ENCODE measurements at places on chromosomes 3 and 15.

DNA sequence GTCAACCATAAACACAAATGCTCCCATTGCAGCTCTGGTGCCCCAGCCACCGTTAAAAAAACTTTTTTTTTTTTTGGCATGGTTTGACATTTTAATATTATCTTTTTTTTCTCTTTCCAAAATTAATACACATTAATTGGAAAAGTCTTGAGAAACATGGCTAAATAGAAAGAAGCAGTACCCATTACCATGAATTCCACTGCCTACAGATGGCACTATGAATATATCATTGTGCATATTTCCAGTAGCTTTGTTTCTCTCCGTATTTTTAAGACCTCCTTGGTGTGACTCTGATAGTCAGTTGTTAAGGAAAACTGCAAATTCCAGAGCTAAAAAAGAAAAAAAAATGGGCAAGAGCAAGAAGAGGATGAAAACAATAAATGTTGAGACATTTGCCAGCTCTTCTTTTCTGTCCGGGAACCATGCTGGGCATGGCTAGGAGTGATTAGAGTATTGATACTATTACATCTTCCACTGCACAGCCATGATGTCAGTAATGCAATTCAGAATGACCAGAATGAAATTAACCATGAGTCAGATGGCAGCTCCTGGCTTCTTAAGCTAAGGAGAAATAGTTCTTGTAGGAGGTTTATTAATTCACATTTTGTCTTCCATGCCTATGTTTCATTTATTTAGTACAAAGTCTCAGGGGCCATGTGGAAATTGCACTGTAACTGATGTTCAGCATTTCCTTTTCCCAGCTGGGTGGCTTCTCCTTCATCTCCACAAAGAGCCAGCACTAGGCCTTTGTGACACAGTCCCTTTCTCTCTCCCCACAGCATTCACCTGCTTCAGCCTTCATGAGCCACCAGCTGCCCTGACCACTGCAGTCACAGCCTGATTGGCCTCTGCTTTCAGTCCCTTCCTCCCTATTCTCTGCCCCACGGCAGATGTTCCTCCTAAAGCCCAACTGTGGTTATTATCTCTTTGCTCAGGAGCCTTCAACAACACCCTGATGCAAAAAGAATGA lies 31.8 kb downstream of the SLC7A14 start:
- no peak for DNase-seq

DNA sequence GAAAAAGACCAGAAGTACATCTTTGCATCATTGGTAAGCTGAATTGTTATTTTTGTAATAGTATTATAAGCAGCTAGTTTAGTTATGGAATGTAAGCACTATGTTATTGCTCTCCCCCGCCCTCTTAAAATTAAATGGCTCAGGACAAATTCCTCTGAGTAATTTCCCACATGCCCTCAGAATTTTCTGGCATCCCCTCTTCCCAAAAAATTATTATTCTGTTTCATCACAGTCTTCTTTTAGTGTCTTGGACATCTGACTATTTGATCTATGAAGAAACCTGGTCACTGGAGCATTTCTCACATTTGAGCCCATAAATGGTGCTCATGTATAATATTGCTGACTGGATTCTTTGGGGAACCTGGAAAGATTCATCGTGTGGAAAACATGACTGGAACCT lies 68.3 kb downstream of the KLHL25 start:
- DNase-seq = no peak

DNA sequence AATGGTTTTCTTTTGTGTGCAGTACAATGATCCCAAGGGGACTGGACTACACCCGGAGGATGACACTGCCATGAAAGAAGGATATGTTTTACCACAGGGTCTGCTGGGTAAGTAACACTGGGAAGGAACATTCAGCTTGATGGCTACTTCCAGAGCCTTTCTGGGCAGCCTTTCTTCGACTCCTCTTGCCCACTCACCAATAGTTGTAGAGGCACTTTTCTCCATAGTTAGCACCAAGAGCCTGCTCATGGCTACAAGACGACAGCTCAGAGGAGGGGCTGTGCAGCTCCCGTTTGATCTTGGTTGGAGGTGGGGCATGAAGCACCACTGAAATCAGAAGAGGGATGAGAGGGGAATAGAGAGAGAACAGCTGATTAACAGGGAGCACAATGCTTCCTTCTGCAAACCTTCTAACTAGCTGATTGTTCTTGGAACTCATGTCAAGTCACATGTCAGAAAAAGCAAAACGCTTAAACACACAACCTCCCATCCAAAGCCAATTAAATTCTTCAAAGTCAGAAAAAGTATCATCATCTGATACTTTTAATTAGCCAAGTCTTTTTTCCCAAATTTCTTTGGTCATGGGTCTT lies 27.9 kb downstream of the ETV5 start:
- DNase-seq = no peak

GRCh38 chr3:87771337-87772192 lies 287.2 kb downstream of the CGGBP1 start:
- no peak for DNase-seq

- DNase-seq = no peak
Observed at GRCh38 chr3:112605285-112605684, 35.7 kb downstream of the CCDC80 start.

- peak; percentile 88 for DNase-seq
Observed at GRCh38 chr15:70258369-70259027, 160.8 kb upstream of the TLE3 start.

- no peak for DNase-seq
Observed at GRCh38 chr15:65796610-65797078, 4.6 kb upstream of the DENND4A start.

DNA sequence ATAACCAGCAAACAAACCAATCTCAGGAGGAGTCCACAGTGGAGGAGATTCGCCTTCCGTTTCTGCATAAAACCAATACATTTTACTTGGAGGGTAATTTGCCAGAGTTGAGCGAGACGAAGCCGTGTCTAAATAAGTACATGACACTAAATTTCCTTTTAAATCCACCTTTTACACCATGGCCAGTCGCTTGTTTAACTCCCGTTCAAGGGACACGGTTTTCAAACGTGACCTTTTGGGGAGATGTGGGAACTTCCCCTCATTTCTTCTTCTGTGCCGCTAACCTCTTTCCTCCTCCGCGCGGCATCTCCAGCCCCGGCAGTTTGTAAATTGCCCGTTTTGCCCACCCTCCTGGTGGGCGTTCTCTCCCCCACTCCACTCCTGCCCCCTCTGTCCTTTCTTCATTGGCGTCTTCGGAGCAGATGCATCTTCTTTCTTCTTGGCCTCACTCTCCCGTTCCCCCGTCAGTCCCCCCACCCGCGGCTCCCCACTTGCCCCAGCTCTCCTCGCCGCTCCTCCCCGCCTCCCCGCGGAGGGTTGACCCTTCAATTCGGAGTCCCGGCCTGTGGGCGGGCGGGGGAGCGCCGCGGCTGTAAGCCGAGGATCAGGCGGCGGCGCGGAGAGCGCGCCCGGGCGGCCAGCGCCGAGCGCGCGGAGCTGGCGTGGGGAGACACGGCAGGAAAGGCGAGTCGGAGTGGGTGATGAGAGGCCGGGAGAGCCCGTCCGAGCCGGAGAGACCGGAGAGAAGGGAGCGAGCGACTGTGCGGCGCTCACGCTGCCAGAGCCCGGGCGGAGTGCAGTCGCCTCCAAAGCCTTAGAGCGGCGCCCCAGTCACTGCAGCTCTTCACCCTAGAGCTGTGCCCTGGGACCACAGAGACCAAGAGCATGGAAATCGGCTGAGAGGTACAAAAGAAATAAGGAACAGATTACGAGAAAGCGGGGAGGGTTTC lies at the start of gene NLGN1:
TSS of gene NLGN1 (plus strand) at position 584 of the 950 bp plus-strand sequence.
- peak; percentile 6 for DNase-seq

DNA sequence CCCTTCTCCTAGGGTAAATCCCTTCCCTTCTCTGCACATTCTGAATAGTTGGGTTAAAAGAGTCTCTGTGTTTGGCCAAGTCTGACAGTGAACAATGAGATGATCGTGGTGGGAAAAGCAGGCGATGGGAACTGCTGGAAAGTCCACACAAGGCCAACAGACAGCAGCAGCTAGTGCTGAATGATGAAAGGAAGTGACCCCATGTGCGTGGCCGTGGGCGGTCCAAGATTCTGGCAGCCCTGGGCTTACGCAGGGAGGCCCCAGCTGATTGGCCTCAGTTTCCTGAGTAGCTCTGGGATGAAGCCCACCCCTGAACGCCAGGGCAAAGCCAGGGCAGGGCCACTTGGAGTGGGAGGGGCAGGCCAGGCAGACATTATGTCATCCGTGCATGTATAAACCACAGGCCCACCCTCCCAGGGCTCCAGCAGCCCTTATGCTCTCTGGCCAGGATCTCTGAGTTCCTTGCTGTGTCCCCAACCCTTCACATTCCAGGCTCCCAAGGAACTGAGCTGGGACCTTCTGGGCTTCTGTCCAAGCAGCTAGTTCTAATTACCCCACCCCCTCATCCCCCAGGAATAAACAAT lies 57.8 kb downstream of the CDC25A start:
- DNase-seq = no peak

DNA sequence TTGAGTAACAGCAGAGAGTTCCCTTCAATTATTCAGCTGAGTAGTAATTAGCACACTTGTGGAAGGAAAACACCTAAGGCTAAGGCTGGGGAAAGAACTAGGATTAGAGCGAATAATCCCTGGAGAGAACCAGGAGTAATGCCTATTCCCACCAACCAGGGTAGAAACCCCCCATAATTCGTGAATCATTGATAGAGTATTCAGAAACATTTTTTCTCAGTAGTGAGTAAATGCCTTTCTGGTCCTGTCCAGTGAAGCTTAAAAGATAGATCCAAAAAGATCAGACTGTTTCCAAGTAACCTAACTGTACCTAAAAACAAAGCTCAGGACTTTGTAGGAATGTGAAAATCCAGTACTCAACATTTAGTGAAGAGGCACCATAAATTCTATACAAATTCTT lies 71.2 kb downstream of the DGKG start:
- no peak for DNase-seq

GRCh38 chr3:122987231-122987630 lies 40.3 kb downstream of the SEMA5B start:
- no peak for DNase-seq

DNA sequence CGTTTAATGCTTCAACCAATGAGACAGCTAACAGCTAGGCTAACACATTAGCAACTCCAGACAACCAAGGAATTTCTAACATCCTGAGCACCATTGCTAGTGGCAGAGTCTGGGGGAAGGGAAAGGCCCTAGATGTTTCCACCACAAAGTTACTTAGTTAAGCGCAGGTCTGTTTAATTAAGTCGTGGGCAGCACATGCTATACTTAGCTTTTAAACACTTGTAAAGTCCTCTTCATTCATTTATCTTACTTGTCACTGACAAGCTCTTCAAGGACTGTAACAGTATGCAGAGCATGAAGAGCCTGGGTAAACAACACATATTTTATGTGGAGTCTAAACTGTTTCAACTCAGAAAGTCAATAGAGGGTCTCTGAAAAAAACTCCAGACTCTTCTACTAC lies 221.1 kb upstream of the WNT5A start:
- DNase-seq = no peak

DNA sequence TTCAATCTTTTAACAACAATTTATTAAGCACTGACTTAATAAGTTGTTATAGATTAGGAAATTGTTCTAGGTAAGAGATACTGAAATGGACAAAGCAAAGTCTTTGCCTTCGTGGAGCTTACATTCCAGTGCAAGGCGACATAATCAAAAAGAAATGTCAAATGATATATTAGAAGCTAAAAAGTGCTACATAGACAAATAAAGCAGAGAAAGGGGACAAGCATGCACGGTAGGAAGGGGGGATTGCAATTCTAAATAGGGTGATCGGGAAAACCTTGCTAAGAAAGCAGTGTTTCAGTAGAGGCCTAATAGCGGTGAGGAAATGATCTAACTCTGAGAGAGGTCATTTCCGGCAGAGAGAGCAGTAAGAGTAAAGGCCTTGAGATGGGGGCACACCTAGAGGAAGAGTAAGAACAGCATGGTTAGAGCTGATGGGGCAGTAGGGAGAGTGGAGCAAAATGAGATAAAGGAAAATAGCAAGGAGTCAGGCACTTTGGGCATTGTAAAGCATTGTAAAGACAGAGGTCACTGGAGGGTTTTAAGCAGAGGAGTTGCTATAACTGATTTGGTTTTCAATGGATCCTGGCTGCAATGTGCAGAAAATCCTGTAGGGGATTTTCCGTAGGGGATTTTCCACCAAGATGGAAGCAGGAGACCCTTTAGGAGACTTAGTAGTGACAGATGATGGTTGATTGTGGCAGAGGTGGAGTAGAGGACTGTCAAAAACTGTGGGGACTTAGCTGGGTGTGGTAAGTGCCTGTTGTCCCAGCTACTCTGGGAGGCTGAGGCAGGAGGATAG lies 71.7 kb upstream of the CFAP20DC start:
- DNase-seq = no peak

DNA sequence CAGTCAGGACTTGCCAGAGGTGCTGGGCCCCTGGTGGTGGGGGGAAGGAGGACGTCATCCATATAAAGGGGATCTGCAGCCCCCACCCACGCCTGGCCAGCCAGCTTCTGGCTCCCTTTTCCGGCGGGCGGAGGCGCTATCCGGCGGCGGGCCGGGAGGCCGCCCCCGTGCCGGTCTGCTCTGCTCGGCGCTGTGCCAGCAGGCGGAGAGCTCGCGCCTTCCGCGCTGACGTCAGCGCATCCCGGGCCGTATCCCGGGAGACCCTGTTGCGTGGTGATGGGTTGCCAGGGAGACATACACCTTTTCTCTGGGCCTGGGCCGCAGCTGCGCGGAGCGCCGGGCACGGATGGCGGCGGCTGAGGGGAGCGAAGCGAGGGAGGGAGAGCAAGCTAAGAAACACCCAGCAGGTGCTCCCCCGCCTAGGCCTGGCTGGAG lies 1.1 kb downstream of the FAM131A start:
- DNase-seq = no peak
